ENCODE measurements at places on chromosomes 16 and 17. TPM values are rescaled to one million over a fixed set of nuclear protein-coding genes. Genes with fewer than 3 reads are reported as not detected.

Gene ACSM2B
- total RNA-seq, result not detected

Gene MAZ
- 150 TPM for total RNA-seq

Gene BEAN1
- 5.3 TPM for total RNA-seq

GRCh38 chr17:17132746-17133145 is 73.4 kb downstream of the PLD6 start:
- DNase-seq, result no peak

- DNase-seq, result no peak
These were observed 1.4 kb upstream of the SPNS2 start for GRCh38 chr17:4497101-4497824.

DNA sequence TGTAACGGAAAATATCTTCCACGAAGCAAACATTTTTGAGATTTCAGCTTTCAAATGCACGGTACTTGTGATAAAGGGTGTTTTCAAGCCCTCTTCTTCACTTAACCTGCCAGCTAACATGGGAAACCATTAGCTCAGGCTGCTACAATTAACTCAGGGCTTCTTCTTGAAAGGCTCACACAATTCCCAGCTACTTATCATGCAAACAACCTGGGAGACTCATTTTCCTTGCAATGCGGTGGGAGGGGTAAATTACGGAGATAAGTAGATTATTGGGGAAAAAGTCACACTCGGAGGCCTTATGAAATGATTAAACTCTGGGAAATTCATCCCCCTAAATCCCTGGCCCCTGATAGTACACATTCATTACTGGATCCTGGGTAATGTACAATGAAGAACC is 266.4 kb downstream of the STX8 start:
- DNase-seq, result no peak
